ENCODE measurements at places on chromosomes 2 and 18.

DNA sequence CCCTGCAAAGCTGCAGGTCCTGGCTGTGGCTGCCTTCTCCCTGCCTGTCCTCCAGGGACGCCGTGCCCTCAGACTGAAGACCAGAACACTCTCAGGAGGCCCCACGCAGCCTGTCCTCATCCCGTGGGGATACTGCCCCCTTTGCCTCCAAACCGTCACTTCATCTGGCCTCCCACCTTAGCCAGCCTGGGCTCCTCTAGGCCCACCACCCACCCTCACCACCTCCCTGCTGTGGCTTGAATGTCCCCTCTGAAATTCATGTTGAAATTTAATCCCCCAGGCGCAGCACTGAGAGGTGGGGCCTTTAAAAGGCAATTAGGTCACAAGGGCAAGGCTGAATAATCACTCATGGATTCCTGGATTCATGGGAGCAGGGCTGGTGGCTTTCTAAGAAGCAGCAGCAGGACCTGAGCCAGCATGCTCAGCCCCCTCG is 198.2 kb downstream of the SEPTIN10 start:
- DNase-seq: no peak

GRCh38 chr18:22347606-22348511 is 69.9 kb downstream of the CTAGE1 start:
- DNase-seq: peak; percentile 32

DNA sequence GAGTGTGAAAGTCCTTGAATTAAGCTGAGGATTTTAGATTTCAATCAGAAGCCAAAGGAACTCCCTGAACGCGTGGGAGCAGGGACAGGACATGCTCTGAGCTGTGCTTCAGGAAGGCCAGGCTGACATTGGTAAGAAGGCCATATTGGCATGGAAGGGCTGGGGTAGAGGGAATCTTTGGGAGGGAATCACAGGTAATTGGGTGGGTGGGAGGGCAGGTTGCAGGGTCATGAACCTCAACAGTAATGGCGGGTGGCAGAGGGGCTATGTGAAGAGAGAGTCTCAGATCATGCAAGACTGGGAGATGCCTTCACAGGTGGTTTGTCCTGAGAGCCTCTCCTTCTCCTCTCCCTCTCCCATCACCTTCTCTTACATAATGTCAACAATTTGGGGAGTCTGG is 18.6 kb upstream of the CELF4 start:
- no peak for DNase-seq

DNA sequence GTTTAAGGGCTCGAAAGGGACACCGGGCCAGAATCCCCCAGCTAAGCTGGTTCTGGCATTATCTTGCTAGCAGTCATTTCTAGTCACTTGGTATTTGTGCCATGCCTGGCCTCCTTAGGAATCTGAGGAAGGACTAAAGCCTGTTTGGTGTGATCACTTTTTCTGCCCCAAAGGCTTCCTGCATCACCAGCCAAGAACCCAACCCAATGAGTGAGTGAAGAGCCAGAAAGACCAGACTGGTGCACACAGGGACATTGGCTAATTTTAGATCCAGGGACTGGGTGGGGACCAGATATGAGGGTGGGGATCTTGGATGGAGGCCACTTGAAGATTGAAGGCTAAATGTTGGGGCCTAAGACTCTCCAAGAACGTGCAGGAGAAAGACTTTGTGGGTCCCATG is 411.9 kb upstream of the TNP1 start:
- DNase-seq: no peak

- no peak for DNase-seq
Measured at GRCh38 chr2:237304763-237305514, 109.0 kb downstream of the COL6A3 start.

DNA sequence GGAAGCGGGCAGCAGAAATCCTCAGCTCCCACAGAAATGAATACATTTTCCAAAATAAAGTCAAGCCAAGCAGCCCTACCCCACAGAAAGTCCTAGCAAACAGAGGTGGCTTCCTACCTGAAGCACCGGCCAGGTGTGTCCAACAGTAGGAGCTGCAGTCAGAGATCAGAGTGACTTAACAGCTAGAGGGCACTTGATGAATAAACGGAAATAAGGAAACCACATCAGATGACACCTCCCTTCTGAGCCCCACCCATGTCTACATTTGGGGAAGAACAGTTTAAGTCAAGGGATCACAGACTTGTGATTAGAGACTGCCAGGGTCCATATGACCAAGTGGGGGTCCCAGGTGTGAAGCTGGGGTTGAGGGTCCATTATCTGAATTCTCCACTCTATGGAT is at the start of gene CXCR1:
Gene CXCR1 (minus strand): TSS at position 172 of the 400 bp plus-strand sequence. CDS start 1,751 bp downstream, outside the sequence.
- no peak for DNase-seq

GRCh38 chr2:225559072-225559415 is 159.5 kb downstream of the NYAP2 start:
- DNase-seq: no peak

- DNase-seq: no peak
Measured at GRCh38 chr2:98404556-98405250, 40.0 kb upstream of the INPP4A start.

GRCh38 chr18:31819106-31819924 is 58.6 kb upstream of the SLC25A52 start:
- no peak for DNase-seq

DNA sequence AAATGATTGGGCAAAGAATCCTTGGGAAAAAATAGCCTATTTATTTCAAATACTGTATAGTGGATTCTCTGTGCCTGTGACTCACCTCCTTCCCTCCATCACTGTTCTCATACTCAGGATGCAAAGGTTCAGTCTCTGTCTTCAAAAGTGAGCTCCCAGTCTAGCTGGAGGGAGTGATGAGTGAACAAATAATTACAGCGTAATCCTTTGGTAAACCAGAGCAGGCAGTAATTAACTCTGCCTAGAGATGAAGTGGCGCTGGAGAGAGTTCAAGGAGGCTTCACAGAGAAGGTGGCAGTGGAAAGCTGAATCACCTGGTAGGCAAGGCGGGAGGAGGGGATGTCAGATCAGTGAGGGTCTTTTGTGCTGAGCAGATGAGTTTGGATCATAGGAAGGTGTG is 6.5 kb downstream of the DGUOK start:
- no peak for DNase-seq

- DNase-seq: no peak
Measured at GRCh38 chr2:215553946-215554345, 118.1 kb upstream of the FN1 start.

DNA sequence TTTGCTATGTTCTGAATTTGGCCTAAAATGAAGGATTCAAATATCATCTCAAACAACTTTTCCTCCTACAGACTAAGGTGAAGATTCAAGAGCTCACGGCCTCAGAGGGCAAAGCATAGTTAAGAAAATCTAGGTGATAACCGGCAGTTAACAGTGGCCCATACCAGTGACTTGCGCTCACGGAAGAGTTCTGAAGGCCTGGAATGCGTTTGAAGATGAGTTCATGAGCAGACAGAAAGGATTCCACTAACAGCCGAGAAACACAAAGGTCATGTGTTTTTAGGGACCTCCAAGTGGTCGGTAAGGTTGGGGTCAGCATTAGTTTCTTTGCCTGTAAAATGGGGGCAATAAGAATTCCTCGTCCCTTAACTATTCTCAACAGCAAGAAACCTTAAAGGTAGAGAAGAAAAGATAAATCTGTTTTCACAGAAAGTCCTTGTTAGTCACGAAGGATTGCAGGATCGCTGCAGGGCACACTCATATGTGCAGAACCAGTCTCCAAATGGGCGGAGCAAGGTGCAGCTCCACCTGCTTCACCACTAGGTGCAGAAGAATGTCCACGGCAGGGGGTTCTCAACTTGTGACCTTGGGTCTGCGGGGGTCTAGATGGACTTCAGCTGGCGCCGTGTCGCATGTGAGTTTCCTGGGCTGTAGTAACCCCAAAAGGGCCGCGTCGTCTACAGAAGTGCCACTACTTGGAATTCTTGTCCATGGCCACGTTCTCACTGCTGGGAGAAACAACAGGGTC is 708 bp upstream of the RPIA start:
- no peak for DNase-seq

DNA sequence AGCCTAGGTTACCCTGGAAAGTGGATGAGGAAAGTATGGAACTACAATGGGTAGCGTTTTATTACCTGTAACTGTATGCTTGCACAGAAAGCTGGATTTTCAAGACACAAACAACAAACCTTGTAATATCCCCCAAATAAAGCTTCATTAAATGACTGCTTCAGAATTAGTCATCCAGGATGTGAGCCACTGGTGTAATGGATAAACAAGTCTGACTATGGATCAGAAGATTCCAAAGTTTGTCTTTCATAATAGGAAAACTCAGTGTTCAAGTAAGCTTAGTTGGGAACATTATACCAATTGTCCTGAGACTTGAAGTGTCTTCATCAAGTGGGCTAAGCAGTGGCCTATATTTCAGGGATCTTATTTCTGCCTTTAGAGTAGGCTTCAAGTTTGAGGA is 518.8 kb downstream of the LRP1B start:
- DNase-seq: no peak

GRCh38 chr2:85653996-85654395 is 14.0 kb downstream of the SFTPB start:
- DNase-seq: no peak

DNA sequence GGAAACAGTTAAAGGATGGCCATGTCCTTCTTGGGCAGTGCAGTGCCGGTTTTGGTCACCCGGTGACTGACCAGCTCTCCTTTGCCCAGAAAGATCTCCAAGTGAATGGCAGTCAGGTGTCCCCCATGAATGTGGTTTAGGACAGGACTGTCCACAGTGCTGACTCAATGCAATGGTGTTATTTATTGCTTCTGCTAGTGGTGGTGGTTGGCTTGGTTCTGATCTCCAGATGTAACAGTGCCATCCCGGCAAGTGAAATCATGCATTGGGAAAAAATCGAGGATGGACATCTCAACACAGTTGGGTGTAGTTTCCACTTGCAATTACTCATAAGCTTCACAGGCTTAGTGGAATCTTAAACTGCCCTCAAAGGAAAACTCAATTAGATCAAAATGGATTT is 81.9 kb downstream of the TGOLN2 start:
- DNase-seq: no peak

DNA sequence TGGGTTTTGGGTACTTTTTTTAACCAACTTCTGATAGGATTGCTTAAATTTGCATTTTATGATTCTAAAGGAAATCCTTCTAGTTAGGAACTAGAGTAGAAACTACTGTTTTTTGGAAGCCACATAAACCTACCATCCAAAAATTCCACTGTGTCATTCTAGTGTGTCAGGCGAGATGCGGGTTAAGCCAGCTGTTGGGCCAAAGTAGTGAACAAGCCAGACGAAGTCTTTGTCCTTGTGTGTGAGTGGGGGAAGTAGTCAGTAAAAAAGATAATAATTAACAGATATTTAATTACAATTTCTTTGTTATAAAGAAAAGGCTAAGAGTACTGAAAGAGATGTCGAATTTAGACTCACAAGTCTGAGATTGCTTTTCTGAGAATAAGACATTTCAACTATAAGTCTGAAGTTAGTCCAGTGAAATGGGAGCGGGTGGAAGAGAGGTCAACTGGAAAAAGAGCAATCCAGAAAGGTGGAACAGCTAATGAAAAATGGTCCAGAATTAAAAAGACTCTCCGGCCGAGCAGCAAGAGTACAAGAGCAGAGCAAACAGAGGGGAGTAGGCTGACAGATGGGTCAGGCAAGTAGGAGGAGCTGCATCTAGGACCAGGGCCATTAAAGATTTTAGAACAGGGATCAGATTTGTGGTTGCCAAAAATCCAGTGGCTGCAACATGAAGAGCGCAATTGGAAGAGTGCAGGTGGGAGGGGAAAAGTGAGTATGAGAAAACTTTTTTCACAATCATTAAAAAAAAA is 1.5 kb downstream of the EPB41L5 start:
- DNase-seq: no peak

DNA sequence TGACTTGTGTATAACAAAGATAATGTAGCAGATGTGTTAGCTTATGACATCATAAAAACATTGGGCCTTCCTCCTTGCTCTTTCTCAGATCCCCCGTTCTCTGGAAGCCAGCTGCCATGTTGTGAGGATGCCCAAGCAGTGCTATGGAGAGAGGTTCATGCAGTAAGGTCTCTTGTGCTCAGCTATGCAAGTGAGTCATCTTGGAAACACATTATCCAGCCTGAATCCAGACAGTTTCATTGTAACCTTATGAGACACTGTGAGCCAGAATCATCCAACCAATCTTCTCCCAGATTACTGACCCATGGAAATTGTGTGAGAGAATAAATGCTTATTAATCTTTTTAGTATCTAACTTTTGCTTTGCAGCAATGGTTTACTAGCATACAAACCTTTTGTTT is 60.8 kb downstream of the ST6GAL2 start:
- DNase-seq: no peak

GRCh38 chr2:81093031-81093430 is 788.5 kb upstream of the LRRTM1 start:
- no peak for DNase-seq

GRCh38 chr2:2926858-2927175 is 450.8 kb downstream of the EIPR1 start:
- DNase-seq: no peak

GRCh38 chr2:8003462-8004075 is 678.3 kb upstream of the ID2 start:
- DNase-seq: no peak

GRCh38 chr2:118279005-118279404 is 190.7 kb downstream of the INSIG2 start:
- no peak for DNase-seq
